ENCODE measurements at places on chromosomes 3 and 15.

GRCh38 chr15:65400760-65401610, 21.8 kb downstream of the IGDCC4 start:
- DNase-seq: no peak

GRCh38 chr3:125185805-125186204, 26.7 kb downstream of the SLC12A8 start:
- no peak for DNase-seq

GRCh38 chr3:129315998-129316247, 37.3 kb downstream of the HMCES start:
- no peak for DNase-seq

GRCh38 chr3:100033184-100033583, 81.1 kb downstream of the FILIP1L start:
- no peak for DNase-seq

- no peak for DNase-seq
Measured at GRCh38 chr15:31262901-31263671, 63.5 kb upstream of the KLF13 start.

- DNase-seq: no peak
Measured at GRCh38 chr15:72375501-72375845, 341 bp downstream of the HEXA start.

DNA sequence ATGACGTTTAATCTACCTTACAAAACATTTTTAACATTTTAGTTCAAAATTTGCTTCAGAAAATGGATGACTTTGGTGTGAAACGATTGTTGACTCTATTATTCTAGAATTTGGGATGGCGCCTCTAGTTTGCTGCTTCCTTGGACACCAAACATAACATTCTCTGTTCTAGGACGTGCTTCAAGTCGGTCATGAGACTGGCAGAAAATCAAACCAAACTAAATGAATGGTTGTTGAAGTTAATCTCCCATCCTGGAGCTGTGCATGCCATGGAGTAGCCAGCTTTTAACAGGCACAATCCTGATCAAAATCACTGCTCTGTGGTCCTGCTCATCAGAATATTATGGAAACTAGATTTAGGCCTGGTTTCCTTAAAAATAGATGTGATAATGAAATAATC, 9.6 kb upstream of the LRRFIP2 start:
- no peak for DNase-seq

- no peak for DNase-seq
Measured at GRCh38 chr3:173739726-173740125, 342.2 kb downstream of the NLGN1 start.

DNA sequence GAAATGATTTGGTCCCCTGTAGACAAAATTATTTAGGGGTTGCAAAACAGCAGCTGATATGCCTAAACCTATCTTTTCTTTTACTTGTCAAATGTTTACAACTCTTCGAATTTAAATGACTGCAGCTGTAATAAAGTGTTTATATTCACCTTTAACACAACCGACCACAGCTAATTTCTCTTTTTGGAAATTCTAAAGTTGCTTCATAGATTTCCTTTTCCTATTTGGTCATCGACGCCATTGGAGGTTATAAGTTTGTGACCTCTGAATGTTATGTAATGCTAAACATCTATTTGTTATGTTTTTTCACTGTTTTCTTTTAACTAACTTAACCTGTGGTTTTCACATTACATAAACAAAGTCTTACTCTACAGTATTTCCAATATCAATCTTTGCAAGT, 1094.9 kb upstream of the EPHA6 start:
- no peak for DNase-seq

GRCh38 chr15:39623529-39623931, 42.7 kb downstream of the THBS1 start:
- no peak for DNase-seq

- DNase-seq: no peak
Measured at GRCh38 chr15:90711418-90711824, 5.7 kb upstream of the BLM start.

- no peak for DNase-seq
Measured at GRCh38 chr3:121436074-121436473, 109.7 kb downstream of the POLQ start.

GRCh38 chr15:39357480-39358268, 223.2 kb upstream of the THBS1 start:
- DNase-seq: no peak

DNA sequence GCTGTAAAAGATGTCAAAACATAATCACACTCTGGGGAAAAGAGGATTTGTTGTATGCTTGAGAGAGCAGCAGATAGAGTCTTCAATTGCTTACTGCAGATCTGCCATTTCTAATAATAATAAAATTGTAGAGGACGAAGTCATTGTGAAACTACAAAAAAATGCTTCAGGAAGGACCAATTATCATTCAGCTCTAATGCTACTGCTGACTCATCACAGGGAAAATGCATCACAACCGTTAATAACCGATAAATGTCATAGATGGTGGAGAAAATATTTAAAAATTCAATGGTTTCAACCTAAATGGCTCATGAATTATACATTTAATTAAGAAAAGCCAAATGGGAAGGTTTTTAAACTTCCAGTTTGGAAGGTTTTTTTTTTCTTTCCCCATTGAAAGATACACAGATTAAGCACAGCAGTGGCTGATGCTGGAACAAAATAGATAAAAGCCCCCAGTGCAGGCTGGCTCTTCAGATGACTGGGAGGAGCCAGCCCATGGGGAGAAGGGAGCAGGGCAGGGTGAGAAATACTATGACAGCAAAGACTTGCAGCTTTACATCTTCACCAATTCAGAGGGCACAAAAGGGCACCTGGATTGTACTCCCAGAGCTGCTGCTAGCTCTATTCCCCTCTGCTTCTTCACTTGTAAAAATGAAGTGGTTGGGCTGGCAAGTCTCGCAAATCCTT, 196.1 kb downstream of the CNTN6 start:
- DNase-seq: no peak

DNA sequence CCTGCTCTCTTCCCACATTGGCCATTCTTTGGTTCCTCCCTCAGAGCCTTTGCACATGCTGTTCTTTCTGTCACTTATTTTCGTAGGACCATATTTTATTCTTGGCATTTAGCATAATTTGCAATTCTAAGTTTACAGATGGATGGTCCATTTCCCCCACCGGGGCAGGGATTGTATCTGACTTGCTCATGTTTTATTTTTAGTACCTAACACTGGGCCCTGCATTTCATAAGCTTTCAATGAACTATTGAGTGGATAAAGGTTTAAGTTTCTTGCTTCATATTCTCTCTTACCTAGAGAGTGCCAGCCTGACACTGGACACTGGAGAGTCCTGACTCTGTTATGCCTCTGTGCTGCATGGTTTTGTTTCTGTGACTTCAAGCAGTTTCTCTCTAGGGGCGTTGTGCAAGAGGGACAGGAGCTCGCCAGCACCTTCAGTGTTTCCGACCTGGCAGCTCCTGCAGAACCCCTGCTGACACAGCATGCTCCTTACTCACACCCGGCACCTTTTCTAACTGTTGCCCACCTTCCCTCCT, 87.4 kb downstream of the FLNB start:
- DNase-seq: no peak

- no peak for DNase-seq
Measured at GRCh38 chr3:159273608-159274007, 471.8 kb downstream of the MFSD1 start.

DNA sequence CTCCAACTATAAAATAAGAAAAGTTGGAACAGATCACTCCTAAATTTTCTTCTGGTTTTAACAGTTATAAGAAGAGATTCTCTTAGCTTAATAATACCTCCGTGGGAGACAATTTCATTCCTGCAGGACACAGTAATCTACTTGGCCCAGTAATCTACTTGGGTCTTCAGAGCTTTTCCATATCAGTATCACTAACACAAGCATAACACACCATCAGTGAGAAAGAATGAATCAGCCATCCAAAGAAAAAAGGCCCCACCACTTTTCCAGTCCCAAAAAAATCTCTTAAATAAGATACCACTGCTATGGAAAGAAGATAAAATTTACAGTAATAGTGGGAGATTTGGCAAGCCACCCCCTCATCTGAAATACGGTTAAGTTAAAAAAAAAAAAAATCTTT, 20.2 kb downstream of the SIN3A start:
- no peak for DNase-seq

GRCh38 chr3:11329777-11330176, 57.6 kb downstream of the ATG7 start:
- DNase-seq: no peak

Data from stimulated activated CD8-positive, alpha-beta memory T cell treated with anti-CD3 and anti-CD28 coated beads, Interleukin-7, amount 100 ng/mL, for 1 hour (primary cell).